Hematopoietic multipotent progenitor cell treated with erythropoietin and hydrocortisone succinate and interleukin-3 and kit ligand, for 4 days (in vitro differentiated cells): ENCODE measurements at places on chromosomes 1 and 21.

DNA sequence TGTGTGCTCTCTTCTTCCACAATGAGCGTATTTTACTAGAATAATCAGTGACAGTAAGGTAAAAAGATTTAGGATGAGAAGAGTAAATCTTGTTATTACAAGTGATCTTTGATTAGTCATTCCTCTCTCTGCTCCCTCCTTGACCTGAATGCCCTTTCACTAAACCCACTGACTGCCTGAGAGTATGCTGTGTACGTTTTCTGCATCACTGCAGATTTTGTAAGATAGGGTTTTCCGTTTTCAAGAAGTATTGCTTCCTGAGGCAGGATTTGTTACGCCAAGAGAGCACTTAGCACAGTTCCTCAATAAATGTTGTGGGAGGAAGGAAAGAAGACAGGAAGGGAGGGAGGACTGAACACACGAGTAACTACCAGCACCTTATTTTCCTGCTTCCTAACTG lies 7.7 kb upstream of the LAMB3 start:
- DNase-seq, result peak; percentile 20

GRCh38 chr1:10943991-10944730 lies 68.3 kb upstream of the TARDBP start:
- DNase-seq, result peak; percentile 28

- no peak for DNase-seq
These were observed 8.8 kb downstream of the LAMB3 start for GRCh38 chr1:209643285-209644020.

GRCh38 chr1:168392958-168393549 lies 112.4 kb downstream of the TBX19 start:
- DNase-seq, result peak; percentile 46

GRCh38 chr21:28749536-28749935 lies 243.1 kb downstream of the LTN1 start:
- no peak for DNase-seq

- DNase-seq, result no peak
These were observed 32.1 kb upstream of the HMGN1 start for GRCh38 chr21:39381009-39381408.

DNA sequence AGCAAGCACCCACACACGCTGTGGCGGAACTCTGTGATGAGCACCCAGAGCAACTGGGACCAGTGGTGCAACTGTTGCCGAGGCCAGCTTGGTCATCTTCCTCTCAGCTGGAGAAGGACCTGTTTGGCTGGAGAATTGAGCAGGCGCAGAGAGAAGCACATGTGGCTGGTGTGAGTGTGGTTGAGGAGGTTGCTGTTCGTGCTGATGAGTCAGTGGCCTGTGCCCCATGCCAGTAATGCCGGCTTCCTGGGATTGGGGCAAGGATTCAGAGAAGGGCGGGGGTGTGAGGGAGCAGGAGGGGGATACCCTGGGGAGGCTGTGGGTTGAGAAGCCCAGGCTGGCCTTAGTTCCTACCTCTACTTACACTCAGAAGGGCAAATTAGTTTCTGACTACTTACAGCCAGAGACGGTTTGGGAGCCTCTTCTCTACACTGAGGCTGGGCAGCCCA lies 57.5 kb upstream of the EPS8L3 start:
- peak; percentile 75 for DNase-seq

GRCh38 chr1:55708781-55709180 lies 493.6 kb upstream of the USP24 start:
- no peak for DNase-seq

DNA sequence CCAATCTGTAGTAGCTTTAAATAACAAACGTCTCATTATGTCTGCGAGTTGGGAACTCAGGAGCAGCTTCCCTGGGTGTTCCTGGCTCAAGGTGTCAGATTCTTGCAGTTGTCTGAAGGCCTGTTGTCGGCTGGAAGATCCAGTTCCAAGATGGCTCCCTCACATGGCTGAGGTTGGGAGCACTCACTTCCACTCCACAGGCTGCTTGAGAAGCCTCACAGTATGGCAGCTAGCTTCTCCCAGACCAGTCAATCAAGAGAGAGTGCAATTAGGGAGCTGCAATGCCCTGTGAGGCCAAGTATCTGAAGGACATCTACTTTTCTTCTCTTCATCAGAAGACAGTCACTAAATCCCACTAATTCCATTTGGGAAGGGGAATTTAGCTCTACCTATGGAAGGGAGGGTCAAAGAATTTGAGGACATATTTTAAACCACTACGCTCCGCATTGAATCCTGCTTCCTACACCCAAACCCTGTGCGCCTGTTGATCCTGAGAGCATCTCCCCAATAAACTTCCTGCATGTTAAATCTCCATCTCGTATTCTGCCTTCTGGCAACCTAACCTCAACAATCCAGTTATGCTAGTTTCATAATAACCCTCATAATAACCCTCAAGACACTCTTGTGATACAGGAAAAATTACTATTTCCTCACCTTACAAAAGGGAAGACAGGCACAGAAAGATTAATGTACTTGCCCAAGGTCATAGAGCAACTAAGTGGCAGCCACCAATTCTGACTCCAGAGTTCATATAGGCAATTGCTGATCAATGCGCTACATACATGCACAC lies 3.6 kb upstream of the VPS26C start:
- no peak for DNase-seq

DNA sequence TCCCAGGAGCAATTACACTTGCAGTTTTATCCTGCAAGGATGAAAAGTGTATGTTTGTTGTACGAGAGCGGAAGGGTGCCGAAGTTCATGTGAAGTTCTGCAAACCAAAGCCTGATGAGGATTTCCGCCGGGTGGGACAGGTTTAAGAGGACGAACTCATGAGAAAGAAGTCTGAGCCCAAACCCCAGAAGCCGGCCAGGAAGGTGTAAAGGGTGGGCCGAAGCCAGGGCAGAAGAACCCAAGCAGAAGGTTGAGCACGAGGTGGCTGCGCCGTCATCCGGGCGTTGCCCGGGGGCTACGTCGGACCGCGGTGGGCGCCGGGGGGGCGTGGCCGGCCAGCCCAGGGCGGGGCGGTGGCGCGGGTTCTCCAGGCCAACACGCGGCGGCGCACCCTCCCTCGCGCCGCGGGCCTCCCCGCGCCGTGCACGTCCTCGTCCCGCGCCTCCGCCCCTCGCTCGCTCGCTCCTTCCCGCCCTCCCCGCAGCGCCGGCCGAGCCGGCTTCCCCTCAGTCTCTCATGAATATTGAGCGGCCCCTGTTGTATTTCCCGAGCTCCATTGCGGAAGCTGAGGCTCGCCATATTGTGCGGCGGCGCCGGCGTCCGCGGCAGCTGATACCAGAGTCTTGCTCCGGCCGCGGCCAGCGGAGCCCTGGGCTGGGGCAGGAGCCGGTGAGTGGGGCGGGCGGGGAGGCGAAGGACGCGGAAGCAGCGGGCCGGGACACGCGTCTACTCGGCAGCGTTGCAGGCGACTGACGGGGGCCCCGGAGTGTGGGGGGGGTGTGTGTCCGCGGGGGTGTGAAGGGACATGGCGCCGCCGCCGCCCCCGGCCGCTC lies at the start of gene RNF2:
RNF2 (plus strand) TSS at position 578 of the 833 bp plus-strand sequence. CDS start 41,996 bp downstream, outside the sequence.
- peak; percentile 94 for DNase-seq

DNA sequence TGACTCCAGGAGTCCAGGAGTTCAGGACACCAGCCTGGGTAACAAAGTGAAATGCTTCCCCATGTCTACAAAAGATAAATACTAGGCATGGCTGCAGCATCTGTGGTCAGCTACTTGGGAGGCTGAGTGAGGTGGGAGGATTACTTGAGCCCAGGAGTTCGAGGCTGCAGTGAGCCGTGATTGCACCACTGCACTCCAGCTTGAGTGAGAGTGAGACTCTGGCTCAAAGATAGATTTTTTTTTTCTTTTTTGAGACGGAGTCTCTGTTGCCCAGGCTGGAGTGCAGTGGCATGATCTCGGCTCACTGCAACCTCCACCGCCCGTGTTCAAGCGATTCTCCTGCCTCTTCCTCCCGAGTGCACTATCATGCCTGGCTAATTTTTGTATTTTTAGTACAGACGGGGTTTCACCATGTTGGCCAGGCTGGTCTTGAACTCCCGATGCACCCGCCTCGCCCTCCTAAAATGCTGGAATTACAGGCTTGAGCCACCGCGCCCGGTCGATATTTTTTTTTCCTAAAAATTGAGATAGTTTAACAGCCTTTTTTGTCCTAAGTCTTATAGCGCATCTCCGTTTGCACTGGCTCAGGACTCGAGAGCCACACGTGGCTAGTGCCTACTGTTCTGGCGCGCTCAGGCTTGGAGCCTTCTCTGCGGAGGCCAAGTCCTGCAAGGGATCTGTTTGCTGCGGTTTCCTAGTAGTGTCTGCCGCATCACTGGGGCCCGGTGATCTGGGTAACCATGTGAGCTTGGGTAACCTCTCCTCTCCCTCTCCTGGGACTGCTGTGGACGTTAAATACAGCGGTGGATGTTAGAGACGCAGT lies 1.0 kb upstream of the MFN2 start:
- no peak for DNase-seq

GRCh38 chr1:177091040-177091439 lies 73.5 kb downstream of the ASTN1 start:
- DNase-seq, result no peak

- no peak for DNase-seq
These were observed 165.3 kb upstream of the SYT6 start for GRCh38 chr1:114318961-114319360.

- DNase-seq, result no peak
These were observed 18.4 kb upstream of the JAK1 start for GRCh38 chr1:64984737-64985136.

DNA sequence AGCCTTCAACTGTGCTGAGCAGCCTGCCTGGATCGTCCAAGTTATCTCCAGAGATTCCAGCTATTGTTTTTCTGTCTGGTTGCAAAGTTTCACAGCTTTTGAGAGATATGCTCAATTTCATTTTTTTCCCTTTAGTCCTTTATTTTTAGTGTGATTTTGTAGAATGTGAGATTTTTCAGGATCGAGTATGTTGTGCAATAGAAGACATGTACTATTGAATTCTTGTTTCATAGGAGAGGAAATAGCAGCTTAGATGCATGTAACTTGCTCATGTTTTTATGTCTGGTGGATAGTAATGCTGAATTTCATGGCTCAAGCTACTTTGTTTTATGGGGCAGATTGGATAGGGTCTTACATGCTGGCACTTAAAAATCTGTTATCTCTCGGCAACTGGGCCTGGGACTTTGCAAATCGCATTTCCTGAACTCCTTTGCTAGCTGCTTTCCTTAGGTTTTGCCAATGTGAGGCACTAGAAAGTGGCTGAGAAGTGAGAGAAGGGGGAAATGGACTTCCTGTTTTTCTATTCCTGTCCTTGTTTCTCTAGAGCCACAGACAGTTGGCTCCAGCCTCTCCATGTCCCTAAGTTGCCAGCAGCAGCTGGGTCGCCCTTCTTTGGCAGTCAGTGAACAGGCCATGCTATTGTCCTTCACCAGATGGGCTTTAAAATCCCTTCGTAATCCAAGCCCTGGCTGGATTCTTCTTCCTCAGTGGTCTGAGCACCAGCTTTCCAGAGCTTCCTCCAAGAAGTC lies 101.4 kb upstream of the PDE4B start:
- peak; percentile 54 for DNase-seq

DNA sequence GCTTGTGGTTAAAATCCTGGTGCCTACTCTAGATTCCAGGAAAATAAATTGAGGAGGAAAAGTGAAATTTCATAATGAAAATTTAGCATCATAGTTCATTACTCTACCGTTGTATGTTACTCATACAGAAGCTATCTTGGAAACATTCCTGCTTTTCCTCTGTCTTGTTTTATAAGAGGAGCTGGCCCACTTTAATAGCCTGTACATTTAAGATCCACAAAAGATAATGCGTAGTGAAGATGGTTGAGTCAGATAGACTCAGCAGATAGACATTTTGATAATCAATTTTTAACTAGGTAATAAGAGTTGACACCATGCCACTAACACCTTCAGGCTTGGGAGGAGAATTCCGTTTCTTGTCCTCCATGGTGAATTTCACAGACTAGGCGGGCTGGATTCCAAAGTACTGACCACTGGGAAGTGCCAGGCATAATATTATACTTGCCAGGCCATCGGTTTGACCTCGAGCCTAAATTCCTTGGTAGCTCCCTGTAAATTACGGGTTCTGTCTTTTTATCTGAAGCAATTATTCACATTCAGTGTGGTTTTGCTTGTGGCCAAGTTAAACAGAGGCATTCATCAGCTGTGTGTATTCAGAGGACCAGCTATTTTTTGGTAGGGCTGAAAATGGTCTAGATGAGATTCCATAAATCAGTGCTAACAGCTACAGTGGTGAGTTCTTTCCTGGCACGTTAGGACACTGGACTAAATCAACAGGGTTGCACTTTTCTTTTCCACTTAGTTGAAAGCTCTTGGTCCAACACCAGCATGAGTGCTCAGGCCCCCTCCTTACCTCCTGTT lies 111.9 kb upstream of the KAZN start:
- DNase-seq, result no peak

DNA sequence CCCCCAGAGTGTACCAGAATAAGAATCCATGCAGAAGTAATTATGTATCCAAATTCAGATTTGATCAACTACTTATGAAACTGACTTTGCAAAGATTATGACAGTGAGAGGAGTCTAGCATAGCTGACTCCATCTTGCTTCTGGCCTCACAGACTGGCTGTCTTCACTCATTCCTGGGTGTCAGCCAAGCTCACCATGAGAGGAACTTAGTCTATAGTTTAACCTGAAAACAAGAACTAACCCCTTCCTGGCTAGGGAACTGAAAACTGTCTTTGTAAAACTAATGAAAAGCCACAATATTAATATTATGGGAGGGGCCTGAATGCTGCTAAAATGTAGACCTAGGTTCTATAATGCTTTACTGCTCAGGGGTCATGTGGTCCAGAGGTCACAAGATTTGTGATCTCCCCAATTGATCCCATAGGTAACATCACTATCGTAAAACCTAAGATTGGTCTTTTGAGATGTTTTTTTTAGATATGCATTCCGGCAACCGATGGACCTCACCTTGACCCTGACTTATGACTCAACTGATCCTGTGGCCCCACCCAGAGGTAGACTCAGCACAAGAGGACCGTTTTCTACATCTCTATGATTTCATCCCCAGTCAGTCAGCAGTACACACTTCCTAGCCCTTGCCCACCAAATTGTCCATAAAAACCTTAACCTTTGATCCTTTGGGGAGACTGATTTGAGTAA lies 55.2 kb downstream of the ATP1B1 start:
- DNase-seq, result peak; percentile 14

DNA sequence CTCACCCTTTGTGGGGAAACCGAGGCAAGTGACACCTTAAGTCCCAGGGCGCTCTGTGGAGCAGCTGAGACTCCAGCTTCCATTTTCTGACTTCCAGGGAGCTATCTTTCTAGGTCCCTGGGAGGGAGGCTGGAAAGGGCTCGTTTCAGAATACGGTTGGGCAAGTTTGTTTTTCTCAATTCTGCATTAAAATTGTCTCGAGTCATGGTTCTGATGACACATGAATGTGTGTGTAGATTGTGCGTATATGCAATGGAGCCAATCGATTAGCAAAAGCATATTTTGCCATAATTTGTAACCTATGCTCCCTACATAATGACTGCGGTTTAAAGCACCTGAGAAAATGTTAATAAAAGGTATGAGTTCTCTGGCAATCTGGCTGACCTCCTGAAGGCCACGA lies 77.3 kb downstream of the SIK1 start:
- DNase-seq, result no peak

DNA sequence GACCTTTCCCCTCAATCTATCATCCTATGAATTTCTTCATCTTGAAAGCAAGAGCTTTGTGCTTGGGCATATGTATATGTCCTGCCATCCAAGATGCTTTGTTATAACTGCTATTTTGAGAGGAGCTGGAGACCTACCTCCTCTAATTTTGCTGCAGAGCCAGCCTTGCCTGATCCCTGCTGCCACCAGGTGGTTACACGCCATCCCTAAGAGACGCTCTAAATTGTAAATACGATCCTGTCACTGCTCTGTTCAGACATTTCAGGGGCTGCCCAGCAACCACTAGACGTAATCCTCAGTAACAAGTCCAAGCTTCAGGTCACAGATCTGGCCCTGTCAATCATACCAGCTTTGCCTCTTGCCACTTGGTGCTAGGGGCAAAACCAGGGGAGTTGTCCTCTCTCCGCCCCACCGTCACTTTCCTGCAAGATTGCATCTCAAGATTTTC lies 32.9 kb downstream of the GPA33 start:
- DNase-seq, result peak; percentile 84
